ENCODE measurements at places on chromosomes 2 and 18.

DNA sequence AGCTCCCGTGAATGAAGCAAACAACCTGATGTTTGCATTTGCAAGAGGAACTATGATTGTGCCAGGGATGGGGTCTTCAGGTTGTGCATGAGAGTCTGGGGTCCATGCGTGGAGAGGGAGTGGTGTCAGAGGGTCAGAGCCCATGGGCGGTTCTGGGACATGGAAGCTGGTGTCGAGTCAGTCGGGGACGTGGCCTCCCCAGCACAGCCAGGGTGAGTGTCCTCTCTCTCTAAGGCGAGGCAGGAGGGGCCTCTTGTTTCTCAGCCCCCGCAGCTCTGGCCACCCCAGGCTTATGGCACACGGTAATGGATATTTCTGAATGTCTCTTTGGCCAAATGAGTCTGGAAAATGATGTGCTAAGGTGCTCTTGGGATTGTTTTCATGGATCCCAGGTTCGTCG, 118.6 kb downstream of the RTP5 start:
- no peak for DNase-seq

GRCh38 chr2:101843048-101843447, 145.5 kb downstream of the MAP4K4 start:
- no peak for DNase-seq

GRCh38 chr2:148999451-148999921, 39.0 kb upstream of the LYPD6B start:
- no peak for DNase-seq

- DNase-seq: no peak
Measured at GRCh38 chr2:105951384-105951694, 206.6 kb downstream of the NCK2 start.

DNA sequence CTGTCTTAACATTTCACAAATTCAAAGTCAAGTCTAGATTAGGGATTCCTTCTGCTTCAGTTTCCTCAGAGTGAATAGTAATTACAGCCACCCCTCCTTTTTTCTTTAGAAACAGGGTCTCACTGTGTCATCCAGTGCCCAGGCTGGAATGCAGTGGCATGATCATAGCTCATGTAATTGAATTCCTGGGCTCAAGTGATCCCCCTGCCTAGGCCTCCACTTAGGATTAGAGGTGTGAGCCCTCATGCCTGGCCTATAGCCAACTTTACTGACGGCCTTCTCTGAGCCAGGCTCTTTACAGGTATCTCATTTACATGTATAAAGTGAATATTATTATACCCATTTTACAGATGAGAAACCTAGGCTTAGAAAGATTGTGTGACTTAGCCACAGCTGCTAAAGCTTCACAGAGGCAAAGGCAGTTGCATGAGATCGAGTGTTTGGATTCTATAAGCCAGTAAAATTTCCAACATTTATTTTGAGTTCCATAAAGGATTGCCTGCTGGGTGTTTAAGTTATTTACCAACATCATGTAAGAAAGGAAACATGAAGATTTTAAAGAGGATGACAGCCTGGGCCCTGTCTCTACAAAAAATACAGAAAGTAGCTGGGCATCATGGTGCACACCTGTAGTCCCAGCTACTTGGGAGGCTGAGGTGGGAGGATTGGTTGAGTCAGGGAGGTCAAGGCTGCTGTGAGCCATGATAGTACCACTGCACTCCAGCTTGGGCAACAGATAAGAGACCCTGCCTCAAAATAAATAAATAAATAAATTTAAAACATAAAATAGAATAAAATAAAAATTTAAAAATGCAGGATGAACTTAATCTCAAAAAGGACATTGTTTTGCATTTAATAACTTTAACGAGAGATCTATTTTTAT, 1.8 kb downstream of the ENOSF1 start:
- DNase-seq: no peak

DNA sequence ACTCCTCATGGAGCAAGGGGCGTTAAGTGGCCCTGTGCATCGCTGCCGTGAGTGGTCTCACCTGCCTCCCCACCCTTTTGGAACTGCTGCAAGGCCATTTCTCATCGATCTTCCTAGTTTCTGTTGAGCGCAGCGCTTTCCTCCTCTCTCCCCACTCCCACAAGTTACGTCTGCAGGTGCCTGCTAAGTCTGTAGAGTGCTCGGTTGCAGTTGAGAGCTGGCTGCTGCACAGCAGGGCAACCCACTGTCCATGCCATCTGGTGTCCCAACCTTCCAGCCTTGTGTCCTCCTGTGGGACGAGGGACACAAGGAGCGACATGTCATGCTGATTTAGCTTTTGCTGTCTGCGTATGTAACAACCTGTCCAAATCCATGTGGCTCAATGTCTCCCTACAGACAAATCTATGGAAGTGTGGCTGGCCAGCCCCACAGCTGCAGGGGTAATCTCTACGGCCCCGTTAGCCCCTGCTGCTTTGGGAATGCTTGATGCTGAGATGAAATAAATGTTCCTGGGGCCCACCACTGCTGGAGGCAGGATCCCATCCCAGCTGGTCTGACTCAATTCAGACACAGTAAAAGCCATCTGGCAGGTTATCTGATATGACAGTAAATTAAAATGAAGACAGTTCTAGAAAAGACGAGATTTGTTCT, 68.1 kb upstream of the TCF7L1 start:
- no peak for DNase-seq

- DNase-seq: no peak
Measured at GRCh38 chr2:59236723-59237122, 995.6 kb upstream of the FANCL start.

GRCh38 chr2:215750763-215751162, 262.6 kb downstream of the MREG start:
- DNase-seq: no peak

- no peak for DNase-seq
Measured at GRCh38 chr2:71935262-71935848, 212.3 kb downstream of the CYP26B1 start.

- no peak for DNase-seq
Measured at GRCh38 chr2:27572998-27573429, 9.8 kb upstream of the ZNF512 start.

- no peak for DNase-seq
Measured at GRCh38 chr2:215615803-215616174, 179.9 kb upstream of the FN1 start.
